ENCODE measurements at places on chromosomes 3 and 15.

- peak; percentile 52 for DNase-seq
Measured at GRCh38 chr15:68650901-68651709, 72.3 kb downstream of the CORO2B start.

DNA sequence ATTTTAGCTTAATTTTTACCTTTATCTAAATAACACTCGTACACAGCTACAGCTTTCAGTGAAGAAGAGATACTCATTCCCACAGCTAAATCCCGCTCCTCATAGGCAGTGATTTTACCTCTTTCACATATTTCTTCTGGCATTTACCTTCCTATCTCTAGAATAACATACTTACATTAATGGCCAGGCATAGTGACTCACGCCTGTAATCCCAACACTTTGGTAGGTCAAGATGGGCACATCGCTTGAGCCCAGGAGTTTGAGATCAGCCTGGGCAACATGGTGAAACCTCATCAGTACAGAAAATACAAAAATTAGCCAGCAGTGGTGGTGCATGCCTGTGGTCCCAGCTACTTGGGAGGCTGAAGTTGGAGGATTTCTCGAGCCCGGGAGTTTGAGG, 80.2 kb downstream of the PPARG start:
- DNase-seq: no peak

DNA sequence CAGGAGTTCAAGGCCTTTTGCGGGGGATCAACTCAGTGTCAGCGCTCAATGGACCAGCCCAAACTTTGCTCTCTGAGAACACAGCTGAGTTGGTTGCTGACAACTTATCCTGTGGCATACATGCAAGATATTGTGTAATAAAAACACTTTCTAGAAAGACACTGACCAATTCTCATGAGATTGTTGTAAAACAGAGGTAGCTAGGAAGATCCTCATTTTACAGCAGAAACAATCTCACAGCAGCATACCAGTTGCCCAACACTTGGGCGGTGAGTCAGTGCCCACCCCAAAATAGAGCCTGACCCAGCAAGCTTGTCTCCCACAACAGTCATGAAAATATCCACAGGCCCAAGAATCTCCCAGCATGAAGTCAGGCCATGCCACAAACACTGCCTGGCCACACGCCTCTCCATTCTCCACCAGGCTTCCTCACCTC, 18.2 kb downstream of the KLHL6 start:
- DNase-seq: no peak

GRCh38 chr3:45684327-45684892, 4.8 kb upstream of the SACM1L start:
- DNase-seq: no peak

DNA sequence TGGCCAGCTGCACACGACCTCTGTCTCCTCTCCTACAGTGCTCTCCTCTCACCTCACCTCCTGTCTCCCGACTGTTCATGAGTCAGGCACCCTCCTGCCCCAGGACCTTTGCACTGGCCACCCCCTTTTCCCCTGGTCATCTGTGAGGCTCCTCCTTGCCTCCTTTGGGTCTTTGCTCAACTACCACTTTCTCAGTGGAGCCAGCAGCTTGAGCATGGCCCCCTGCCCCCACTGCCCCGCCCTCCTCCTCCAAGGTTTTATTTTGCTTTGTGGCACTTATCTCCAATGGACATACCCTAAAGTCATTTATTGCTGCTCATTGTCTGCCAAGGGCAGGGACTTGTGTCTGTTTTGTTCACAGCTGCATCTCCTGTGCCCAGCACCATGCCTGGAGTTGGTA, 64.3 kb downstream of the MGLL start:
- no peak for DNase-seq

GRCh38 chr3:53675942-53676341, 170.3 kb downstream of the CHDH start:
- no peak for DNase-seq

GRCh38 chr15:68553994-68554720, 24.6 kb upstream of the CORO2B start:
- no peak for DNase-seq

DNA sequence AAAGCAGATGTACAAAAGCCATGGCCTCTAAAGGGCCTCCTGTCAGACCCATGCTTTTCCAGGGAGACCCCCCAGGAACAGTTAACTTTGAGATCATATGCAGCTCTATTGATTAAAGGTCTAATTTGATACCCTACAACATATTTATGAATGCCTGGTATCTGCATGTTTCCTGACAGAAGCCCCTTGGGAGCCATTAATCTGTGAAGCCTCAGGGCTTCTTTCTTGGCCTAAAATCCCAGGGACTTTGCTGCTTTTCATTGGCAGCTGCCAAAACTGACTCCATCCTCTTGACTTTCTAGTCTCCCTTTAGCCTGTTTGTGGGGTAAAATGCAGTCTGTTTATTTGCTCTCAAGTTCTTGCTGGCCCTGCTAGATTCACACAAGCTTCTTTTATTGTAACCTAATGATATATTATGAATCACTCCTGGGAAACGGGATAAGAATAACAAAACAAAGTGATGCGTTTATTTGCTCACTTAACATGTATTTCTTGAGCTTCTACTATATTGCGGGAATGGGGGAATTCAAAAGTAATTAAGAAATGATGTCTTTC, 257.0 kb downstream of the LSAMP start:
- DNase-seq: no peak

- no peak for DNase-seq
Measured at GRCh38 chr3:171829841-171830517, 13.2 kb upstream of the TMEM212 start.

DNA sequence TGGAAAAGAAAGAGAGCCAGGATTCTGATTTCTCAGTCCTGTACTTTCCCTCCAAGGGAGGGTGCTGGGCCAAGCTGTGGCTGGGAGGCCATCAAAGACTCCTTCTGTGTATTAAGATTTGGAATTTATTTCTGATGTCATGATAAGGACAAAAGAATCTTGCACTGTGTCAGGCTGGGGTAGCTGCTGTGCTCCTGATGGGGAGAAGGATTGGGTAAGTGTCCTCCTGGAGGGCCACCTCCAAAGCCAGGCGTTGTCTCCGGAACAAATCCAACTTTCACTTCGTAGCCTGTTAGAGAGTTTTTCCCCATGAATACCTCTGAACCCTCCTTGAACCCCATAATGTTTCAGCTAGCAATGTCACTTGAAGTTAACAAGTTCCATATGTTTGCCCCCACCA, 29.9 kb downstream of the CLDN11 start:
- no peak for DNase-seq

GRCh38 chr3:112653209-112653871, 12.4 kb upstream of the CCDC80 start:
- no peak for DNase-seq

- DNase-seq: no peak
Measured at GRCh38 chr3:182276512-182276911, 516.8 kb upstream of the ATP11B start.

- DNase-seq: no peak
Measured at GRCh38 chr3:160065786-160066185, 77.2 kb downstream of the IL12A start.

DNA sequence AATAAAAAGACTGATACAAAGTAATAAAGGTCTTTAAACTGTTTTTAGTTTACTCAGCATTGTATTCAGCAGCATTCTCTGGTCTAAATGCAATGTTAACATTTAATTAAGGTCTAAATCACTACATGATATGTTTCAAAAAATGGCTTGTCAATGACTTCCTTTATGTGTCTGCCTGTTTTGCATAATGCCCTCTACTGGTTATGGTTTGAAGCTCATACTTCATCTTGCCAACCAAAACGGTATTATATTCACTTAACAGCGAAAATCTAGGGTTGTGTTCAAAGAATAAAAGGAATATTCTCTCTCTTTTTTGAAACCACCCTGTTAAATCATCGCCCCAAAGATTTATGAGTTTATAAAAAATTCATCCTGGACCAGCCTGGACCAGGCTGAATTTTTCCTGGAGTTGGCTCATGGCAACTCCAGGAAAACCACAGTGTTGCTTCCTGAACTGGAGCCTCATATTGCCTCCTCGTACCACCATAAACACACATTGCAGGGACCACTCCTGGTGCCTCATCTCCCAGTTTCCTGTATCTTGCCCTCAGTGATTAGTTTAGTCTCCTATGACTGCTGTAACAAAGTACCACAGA, 6.7 kb upstream of the NCEH1 start:
- DNase-seq: no peak

- DNase-seq: no peak
Measured at GRCh38 chr3:55526332-55527030, 39.4 kb upstream of the WNT5A start.

DNA sequence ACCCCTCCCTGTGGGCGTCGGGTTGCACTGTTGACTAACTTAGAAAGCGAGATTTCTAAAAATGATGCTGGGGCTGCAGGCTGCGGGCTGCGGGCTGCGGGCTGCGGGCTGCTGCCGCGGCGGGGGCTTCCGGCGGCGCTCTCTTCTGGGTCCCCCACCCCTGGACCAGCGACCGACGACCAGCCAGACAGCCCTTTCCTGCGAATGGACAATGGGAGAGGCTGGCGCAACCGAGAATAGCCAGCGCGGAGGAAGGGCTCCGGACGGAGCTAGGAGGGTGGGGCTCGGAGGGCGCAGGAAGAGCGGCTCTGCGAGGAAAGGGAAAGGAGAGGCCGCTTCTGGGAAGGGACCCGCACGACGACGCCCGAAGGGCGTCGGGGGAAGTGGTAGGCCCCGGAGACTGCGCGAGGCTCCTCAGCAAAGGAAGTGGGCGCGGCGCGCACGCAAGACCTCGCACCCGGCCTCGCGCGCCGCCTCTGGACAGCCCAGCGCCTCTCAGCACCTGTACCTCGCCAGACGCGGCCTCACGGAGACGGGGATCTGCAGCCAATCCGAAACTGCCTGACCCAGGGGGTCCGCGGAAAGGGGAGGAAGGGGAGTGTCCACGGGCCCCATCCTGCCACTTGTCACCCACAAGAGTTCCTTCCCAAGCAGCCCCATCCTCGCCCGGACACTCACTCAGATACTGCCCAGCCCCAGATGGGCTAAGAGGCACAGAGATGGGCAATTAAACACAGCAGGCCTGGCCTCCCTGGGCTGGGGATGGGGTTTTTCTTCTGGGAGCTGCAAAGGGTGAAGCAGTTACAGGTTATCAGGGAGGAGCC, 70.7 kb downstream of the SLC12A8 start:
- DNase-seq: no peak

DNA sequence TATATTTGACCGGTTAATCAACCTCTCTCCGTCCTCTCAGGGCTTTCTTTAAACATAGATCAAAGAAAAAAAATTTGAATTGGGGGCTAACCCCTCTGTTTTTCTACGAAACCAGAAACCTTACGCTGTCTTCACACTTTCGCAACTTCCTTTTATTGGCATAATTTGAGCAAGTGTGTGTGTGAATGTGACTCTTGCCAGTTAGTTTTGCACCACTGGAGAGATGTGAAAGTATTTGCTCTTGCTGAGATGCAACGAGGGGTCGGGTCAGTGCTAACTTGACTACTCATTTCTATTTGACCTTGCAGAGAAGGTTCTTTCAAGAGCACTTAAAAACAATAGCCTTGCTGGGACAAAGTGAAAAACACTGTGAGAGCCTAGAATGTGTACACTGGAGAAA, 81.2 kb downstream of the FAM43A start:
- no peak for DNase-seq

- DNase-seq: no peak
Measured at GRCh38 chr3:17579289-17580031, 163.0 kb downstream of the TBC1D5 start.

DNA sequence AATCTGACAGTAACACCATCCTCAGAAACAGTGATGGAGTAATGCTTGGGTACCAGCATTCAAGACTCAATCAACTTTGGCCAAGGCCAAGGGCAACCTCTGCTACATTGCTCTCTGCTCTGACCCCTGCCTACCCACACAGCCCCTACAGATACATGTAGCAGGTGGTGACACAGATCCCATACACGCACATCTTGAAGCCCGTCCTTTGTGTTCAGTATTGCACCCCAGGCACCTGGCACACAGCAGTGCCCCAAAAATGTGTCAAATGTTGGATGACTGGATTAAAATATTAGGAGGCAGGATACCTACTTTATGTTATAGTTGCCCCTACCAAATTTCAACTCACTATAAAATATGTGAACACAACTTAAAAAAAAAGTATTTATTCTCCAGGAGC, 139.3 kb upstream of the ICE2 start:
- no peak for DNase-seq

DNA sequence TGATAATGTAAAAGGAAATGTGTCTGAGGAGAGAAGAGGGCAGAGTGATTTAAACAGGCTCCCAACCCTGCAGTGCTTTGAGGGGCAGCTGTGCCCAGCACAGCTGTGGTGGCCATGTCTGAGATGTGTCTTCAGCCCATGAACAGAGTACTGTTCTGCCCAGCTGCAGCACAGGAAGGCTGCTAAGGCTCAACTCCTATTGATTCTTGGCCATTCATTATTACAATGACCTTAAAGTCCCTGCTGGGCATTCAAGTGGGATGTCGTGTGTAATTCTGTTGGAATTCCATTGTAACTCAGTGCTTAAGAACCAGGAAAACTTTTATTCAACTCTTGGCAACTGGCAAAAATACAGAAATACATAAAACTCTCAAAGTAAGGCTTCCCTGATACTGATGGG, 229.3 kb downstream of the MCTP2 start:
- no peak for DNase-seq

DNA sequence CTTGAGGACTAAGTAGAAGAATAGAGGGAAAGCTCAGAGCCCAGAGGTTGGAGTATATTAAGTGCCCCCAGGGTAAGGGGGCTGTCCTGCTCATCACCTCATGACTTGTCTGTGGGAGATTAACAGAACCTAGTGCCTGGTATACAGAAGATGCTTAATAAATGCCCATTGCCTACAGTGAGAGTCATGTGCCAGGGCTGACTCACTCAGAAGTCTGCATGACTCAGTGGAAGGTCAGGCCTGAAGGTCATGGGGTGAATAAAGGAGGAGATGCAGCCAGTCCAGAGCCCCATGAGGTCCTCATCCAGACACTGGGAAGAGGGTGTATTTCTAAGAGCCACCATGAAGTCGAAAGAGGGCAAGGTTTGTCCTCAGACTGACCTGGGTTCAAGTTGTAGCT, 62.5 kb upstream of the TLE3 start:
- DNase-seq: no peak

DNA sequence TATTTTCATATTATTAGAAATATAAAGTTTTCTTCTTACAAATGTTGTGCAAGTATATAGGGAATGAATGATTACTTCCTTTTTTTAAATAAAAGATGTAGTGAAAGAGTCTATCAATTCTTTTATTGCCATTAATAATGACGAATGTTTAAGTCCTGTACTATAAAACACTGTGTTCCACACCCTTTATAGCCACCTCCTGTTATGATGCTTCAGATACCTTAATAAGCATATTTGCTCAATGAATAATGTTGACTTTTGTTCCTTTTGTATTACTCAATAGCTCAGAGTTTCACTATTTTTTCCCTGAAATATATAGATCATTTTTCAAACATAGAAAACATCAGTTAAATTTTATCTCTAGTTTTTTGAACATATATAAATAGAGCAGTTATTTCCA, 378.2 kb upstream of the THBS1 start:
- no peak for DNase-seq

- no peak for DNase-seq
Measured at GRCh38 chr3:119206611-119207511, 33.5 kb downstream of the UPK1B start.

- no peak for DNase-seq
Measured at GRCh38 chr3:30319713-30320112, 286.7 kb upstream of the TGFBR2 start.

- DNase-seq: no peak
Measured at GRCh38 chr3:185322101-185322719, 40.7 kb upstream of the MAP3K13 start.
